Activated naive CD4-positive, alpha-beta T cell treated with anti-CD3 and anti-CD28 coated beads for 36 hours (primary cell): ENCODE measurements at places on chromosomes 1 and 21.

GRCh38 chr21:31318971-31319370, 25.1 kb downstream of the TIAM1 start:
- no peak for DNase-seq

DNA sequence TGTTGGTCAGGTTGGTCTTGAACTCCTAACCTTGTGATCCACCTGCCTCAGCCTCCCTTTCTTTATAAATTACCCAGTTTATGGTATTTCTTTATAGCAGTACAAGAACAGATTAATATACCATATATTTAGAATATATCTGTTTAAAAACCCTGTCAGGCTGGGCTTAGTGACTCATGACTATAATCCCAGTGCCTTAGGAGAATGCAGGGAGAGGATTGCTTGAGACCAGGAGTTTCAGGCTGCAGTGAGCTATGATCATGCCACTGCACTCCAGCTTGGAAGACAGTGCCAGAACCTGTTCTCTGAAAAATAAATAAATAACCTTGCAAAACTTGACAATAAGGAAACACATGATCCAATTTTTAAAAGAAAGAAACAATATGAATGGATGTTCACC, 43.9 kb downstream of the ZNF684 start:
- no peak for DNase-seq

DNA sequence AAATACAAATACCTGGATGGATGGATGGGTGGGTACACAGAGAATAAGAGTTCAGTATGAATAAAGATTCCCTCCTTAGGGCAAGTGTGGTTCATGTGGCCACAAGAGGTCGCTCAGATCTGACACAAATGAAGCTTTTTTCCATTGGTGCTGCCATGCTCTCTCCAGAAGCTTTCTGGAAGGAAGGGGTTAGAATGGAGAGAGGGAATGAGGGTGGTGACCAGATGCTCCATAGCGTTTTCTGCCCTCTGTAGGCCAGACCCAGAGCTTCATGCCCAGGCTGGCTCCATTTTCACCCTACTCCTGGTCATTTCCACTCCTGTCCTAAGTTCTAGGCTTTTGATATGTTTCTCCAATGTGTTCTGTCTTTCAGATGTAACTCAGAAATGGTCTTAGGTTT, 3.3 kb upstream of the FCRL6 start:
- DNase-seq: peak; percentile 71

DNA sequence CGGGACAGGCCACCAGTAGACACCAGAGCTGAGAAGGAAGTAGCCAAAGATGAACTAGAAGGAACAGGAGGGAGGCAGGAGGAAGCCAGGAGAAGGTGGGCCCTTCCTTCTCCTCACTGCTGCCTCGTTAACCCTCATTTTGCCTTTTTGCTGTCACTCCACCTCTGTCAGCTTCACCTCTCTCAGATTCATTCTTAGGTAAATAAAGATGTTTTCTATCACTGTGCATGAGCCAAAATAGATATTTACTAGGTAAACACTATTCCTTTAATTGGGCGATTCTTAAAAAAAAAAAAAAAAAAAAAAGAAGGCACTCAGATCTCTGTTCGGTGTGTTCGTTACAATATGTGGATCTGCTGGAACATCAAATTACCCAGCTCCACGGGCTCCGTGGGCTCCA, 112.3 kb downstream of the GLUL start:
- no peak for DNase-seq

DNA sequence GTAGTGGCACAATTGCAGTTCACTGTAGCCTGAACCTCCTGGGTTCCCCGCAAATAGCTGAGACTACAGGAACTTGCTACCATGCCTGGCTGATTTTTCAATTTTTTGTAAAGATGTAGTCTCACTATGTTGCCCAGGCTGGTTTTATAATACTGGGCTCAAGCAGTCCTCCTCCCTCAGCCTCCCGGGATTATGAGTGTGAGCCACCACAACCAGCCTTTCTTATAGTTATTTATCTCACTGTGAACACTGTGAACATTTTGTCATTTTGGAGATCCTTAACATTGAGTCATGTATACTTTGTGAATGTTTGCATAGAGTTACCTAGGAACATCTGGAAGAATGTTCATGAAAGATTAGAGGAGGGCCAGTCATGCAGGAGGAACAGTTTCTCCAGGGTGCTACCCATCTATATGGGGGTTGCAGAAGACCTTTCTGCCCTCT, 127.1 kb upstream of the CACYBP start:
- no peak for DNase-seq

GRCh38 chr1:147235822-147236221, 6.7 kb upstream of the CHD1L start:
- no peak for DNase-seq

GRCh38 chr1:158286487-158286886, 3.2 kb upstream of the CD1C start:
- no peak for DNase-seq
